ENCODE measurements at places on chromosomes 2 and 18.

DNA sequence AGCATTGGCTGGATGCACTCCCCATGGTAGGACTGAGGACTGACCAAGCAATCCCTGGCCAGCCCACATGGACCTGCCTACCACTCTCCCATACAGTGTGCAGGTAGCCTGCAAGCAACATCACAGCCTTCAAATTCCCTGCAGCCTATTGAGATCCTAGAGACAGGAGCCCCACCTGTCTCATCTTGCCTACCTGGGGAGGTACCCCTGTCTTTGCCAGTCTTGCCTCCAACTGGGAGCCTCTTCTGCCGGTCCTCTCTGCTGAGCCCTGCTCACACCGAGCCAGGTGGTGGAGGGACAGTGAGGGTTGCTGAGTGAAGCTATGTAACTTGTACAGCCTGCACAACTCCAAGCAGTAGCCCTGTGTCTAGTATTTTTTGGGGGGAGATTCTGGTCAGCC is 29.9 kb downstream of the TTC32 start:
- DNase-seq = no peak

- no peak for DNase-seq
Observed at GRCh38 chr18:13233787-13234783, 15.5 kb downstream of the LDLRAD4 start.

- no peak for DNase-seq
Observed at GRCh38 chr2:38192976-38193375, 117.0 kb upstream of the CYP1B1 start.

GRCh38 chr2:207935991-207936370 is 89.3 kb downstream of the PLEKHM3 start:
- no peak for DNase-seq

DNA sequence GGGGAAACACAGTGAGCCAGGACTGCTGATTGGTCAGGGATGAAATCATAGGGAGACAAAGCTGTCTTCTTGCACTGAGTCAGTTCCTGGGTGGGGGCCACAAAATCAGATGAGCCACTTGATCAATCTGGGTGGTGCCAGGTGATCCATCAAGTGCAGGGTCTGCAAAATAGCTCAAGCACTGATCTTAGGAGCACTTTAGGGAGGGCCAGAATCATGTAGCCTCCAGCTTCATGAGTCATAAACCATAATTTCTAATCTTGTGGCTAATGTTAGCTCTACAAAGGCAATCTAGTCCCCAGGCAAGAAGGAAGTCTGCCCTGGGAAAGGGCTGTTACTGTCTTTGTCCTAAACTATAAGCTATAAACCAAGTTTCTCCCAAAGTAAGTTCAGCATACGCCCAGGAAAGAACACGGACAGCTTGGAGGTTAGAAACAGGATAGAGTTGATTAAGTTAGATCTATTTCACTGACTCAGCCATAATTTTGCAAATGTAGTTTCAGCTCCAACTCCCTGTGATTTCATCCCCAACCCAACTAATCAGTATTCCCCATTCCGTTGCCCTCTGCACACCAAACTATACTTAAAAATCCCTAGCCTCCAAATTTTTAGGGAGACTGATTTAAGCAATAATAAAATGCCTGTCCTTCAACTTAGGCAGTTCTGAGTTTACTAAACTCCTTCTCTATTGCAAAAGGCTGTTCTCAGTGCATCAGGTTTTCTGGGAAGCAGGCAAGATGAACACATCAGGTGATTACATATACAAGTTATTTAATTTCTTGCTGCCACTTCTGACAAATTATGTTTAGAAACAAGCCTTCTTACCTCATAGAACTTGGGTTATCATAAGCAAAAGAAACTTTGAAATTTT is 226.9 kb upstream of the SPOPL start:
- DNase-seq = no peak

- DNase-seq = no peak
Observed at GRCh38 chr2:37100054-37100453, 15.7 kb downstream of the GPATCH11 start.

GRCh38 chr2:101277111-101277510 is 24.4 kb downstream of the CNOT11 start:
- no peak for DNase-seq

GRCh38 chr2:132757002-132757589 is 87.1 kb upstream of the LYPD1 start:
- no peak for DNase-seq

DNA sequence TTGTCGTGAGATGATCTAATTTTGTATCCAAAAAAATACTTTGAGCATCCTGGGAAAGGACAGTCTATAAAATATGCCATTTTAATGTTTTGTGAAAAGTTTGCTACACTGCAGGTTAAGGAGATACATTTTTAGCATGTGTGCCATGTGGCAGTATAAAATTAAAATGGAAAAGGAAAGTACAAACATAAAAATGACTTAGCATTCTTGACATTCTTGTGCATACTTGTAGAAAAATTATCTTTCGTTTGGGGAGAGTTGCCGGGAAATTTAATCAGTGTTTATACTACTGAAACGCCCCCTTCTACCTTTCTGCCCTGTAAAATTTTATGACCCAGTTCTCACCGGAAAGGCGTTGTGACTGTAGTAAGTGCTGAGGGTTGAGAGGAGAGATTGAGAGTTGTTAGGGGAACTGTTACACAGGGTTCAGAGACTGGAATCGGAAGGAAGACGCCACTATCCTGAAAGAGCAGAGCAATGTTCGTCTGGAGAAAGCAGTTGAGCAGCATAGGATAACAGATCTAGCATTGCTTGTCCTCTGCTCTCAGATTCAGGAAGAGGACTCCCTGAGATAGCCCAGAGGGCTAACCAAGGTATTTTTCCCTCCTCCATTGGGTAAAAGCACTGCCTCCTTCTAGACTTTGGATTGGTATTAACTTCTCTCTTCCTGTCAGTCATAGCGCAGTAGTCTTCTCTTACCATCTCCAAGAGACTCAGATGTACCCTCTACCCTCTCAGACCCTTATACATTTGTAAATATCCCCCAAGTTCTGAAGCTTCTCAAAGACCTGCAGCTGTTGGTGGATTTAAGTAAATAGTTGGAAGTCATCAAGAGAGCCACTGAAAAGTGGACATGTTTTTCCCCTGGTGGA is 2.7 kb downstream of the CDH20 start:
- DNase-seq = no peak

DNA sequence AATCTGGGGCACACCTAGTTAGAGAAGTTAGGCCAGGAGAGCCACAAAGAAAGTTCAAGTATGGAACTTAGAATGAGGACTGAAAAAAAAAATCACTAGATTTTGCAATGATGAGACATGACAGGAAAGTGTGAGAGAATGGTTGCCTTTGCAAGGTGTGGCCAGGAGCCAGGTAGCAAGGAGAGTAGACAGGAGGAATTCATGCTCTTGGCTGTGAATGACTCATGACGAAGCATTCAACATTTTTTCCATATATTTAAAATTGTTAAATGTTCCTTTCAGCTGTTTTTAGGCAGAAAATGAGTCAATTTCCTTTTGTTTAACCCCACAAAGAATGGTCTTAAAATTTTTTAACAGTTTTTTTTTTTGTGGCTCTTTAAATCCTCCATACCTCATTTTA is 636.9 kb downstream of the PLCL1 start:
- no peak for DNase-seq

DNA sequence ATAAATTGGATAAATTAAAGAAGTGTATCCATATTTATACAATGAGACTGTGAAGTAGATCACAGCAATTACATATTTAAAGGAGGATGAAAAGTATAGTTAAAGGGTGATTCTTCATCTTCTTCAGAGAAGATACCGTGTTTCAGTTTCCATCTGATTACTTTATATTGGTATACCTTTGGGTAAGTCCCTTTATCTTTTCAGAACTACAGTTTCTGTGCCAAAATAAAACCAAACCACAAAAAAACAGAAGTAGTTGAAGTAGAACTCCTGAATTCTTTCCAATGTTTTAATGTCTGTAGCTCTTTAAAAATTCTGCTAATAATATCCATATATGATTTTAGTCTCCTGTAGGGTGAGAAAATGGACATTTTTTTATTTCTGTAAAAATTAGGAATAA is 231.2 kb upstream of the LINC00305 start:
- no peak for DNase-seq

DNA sequence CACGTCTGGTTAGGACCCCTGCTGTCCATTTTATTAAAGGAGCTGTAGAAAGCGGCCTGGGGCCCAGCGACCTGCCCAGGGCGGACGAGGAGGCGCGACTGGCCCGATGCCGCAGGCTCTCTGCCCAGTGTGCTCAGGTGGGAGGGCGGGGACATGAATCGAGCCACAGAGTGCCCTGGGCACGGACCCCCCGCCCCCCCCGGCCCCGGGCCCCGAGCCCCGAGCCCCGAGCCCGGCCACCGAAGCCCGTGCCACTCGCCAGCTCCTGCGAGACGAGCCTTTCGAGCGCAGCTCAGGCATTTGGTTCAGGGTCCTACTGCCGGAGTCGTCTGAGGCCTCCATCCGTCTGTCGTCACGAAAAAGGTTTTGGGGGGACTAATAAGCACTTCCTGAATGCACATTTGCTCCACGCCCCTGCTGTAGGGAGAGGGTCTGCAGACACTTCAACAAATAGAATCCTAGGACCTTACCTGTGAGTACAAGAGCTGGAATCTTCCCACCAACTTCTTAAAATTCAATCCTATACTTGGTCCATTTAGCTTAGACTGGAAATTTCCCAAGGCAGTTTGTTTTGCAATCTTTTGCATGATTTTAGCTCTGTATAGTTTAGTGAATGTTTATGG is 602 bp upstream of the ADAM17 start:
- DNase-seq = no peak

DNA sequence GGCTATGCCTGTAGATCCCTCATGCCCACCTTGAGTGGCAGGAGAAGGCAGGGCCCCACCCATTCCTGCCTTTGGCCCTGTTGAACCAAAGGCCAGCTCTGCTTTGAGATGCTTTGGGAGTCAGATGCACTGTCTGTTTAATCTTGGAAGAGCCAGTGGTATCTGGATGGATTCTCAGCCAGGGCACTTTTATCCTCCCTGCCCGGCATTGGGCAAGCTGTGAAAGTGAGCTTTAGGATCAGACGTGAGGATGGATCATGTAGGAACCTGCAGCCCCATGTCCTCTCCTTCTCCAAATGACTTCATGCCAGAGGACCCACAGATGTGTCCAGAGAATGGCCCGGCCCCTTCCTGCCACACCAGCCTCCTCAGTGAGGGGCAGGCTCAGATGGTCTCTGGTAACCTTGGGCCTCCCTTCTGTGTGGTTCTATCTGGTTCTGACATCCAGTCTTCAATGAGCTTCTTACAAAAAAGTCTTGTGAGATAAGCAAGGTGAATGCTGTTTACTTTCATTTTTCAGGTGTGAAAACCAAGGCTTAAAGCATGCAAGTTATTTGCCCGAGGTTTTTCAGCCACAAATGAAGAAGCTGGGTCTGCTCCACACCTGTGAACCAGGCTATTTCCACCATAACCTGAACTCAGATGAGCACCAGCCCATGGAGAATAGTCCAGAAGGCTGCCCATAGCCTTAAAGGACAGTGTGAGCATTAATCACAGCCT is 123.8 kb downstream of the KCTD1 start:
- DNase-seq = no peak

- no peak for DNase-seq
Observed at GRCh38 chr2:8267721-8268120, 414.1 kb upstream of the ID2 start.

GRCh38 chr18:77116201-77117080 is 16.1 kb downstream of the MBP start:
- no peak for DNase-seq

- DNase-seq = no peak
Observed at GRCh38 chr2:2569306-2569705, 238.2 kb upstream of the MYT1L start.

DNA sequence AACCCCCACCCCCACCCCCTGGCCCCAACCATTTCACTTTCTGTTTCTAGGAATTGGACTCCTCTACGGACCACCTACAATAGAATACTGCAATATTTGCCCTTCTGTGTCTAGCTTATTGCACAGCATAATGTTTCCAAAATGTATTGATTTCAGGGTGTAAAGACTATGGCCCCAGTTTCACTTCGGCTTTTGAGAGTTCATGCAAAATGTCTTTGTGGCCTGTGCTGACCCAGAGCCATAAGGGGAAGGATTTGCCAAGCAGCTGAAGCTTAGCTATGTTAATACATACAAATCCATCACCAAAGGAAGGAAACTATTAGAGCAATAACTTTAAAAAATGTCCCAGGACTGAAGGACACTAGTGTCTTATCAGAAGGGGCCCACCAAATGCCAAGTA is 11.2 kb upstream of the ATP9B start:
- DNase-seq = no peak

- no peak for DNase-seq
Observed at GRCh38 chr18:70907673-70908072, 618.8 kb downstream of the SOCS6 start.

GRCh38 chr18:75482880-75483279 is 55.4 kb upstream of the SMIM21 start:
- no peak for DNase-seq

DNA sequence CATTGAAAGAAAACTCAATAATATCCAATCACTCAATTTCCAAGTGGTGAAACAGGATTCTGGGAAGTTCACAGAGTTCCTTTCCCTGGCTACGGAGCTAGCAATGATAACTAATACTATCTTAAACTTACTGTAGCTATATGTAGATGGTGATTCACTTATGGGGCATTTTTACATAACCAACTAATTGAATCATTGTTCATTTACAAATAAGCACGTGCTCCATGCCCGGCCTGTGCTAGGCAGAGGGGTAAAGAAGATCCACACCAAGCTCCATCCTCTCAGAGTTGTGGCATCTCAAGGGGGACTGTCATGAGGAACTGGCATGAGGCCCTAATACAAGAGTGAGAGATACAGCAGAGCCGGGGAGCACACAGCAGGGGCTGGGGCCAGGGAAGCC is 176.3 kb downstream of the ANKRD30B start:
- no peak for DNase-seq

GRCh38 chr2:51065276-51065675 is 33.3 kb upstream of the NRXN1 start:
- no peak for DNase-seq

Data from HuH-7.5 (cell line).